ENCODE measurements at places on chromosomes 1 and 21.

GRCh38 chr1:186212568-186213224, 162.4 kb downstream of the TPR start:
- no peaks in the 10 kb centered on the region for H3K36me3 ChIP-seq
- DNase-seq: peak; percentile 66
- no peaks in the 10 kb centered on the region for H3K27me3 ChIP-seq
- H3K27ac ChIP-seq: no peak overlapping the region
- no peaks in the 10 kb centered on the region for H3K4me1 ChIP-seq

GRCh38 chr1:169115891-169116585, 9.5 kb downstream of the ATP1B1 start:
- peak overlapping the region; percentile 29 for H3K27ac ChIP-seq
- H3K36me3 ChIP-seq: peaks cover 29% of the 10 kb centered on the region

- no peaks in the 10 kb centered on the region for H3K27me3 ChIP-seq
- no peak overlapping the region for H3K27ac ChIP-seq
- no peak overlapping the region for H3K4me3 ChIP-seq
- DNase-seq: no peak
- H3K36me3 ChIP-seq: no peaks in the 10 kb centered on the region
Observed at GRCh38 chr1:169460191-169460833, 25.4 kb downstream of the SLC19A2 start.

GRCh38 chr1:153679337-153680119, 1.0 kb downstream of the NPR1 start:
- peaks cover 20% of the 10 kb centered on the region for H3K4me1 ChIP-seq
- no peak for DNase-seq
- H3K27ac ChIP-seq: no peak overlapping the region
- H3K4me3 ChIP-seq: no peak overlapping the region

DNA sequence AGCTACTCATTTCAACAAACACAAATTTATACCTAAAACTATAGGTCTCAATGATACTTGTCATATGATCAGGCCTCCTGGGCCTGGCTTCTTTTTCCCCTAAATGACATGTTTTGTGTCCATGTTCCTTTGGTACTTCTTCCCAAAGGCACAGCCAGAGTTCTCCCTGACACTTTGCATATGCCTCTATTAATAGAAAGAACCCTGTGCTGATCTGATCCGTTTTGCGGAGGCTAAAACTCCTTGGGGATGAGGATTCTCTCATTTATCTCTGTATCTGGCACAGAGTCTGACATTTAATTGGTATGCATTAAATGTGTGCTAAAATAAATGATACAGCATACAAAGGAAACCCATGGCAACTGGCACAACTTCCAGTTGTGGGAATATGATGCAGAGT, 11.5 kb downstream of the ATPAF1 start:
- DNase-seq: no peak
- H3K27me3 ChIP-seq: no peaks in the 10 kb centered on the region
- H3K36me3 ChIP-seq: no peaks in the 10 kb centered on the region
- no peak overlapping the region for H3K4me3 ChIP-seq
- no peaks in the 10 kb centered on the region for H3K4me1 ChIP-seq

GRCh38 chr1:56520016-56520601, 59.3 kb downstream of the PLPP3 start:
- H3K36me3 ChIP-seq: no peaks in the 10 kb centered on the region
- DNase-seq: no peak
- no peak overlapping the region for H3K27ac ChIP-seq
- H3K27me3 ChIP-seq: no peaks in the 10 kb centered on the region

GRCh38 chr1:42960122-42960390, 1.4 kb upstream of the SLC2A1 start:
- H3K4me1 ChIP-seq: peaks cover 15% of the 10 kb centered on the region
- H3K4me3 ChIP-seq: no peak overlapping the region
- no peaks in the 10 kb centered on the region for H3K27me3 ChIP-seq
- no peak overlapping the region for H3K27ac ChIP-seq

GRCh38 chr1:3068564-3069431, at the start of gene PRDM16:
Gene PRDM16 (plus strand): TSS chr1:3069203. CDS start chr1:3069260, 57 bp downstream.
- peaks cover 82% of the 10 kb centered on the region for H3K27me3 ChIP-seq
- H3K36me3 ChIP-seq: no peaks in the 10 kb centered on the region
- H3K4me1 ChIP-seq: peaks cover 18% of the 10 kb centered on the region
- peak within 1 kb of the TSS; percentile 49 for H3K27ac ChIP-seq

- no peaks in the 10 kb centered on the region for H3K36me3 ChIP-seq
- no peaks in the 10 kb centered on the region for H3K27me3 ChIP-seq
- no peak overlapping the region for H3K4me3 ChIP-seq
- H3K27ac ChIP-seq: no peak overlapping the region
- peaks cover 34% of the 10 kb centered on the region for H3K4me1 ChIP-seq
Observed at GRCh38 chr1:167683641-167684502, 37.9 kb upstream of the MPZL1 start.

DNA sequence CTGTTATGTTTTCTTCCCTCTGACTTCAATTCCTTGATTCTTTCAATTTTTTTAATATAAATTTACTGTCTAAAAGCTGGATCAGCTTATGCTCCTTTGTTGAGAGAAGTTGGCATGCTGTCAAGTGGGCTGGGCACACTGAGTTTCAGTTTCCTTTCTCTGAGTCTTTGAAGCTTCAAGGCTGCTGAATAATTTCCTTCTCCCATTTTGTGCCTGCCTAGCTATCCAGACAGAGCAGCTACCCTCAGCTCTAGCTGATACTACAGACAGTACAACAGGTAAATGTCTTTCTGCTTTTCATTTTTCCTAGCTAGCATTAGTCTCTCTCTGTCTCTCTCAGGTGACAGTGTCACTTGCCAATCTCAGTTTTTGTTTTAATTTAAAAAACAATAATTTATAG, at the start of gene IFI44:
Gene IFI44 (plus strand): TSS at position 204 of the 400 bp plus-strand sequence. CDS start 365 bp downstream, outside the sequence.
- H3K36me3 ChIP-seq: no peaks in the 10 kb centered on the region
- H3K4me1 ChIP-seq: no peaks in the 10 kb centered on the region
- peak; percentile 90 for DNase-seq

DNA sequence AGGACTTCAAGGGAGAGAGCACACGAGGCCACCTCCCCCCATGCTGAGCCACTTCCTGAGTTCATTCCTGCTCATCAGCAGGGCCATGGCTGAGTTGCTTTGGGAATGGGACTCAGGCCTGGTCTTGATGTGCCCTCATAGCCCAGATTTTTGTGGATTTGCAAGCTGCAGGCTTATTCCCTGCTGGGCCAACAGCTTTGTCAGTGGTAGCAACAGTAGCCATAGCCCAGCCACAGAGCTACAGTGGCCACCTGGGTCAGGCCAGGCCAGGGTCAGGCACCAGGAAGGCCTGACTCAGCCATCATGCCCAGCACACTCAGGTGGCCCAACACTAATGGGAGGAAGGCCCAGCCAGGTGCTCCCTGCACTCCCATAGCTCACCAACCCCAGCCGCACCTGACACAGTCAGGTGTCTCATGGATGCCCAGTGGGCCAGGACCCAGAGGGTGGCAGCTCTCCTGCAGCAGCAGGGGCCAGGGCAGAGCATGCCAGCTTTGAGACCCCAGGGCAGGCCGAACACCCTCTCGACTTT, 33.5 kb downstream of the EPHA2 start:
- H3K4me3 ChIP-seq: no peak overlapping the region
- H3K27me3 ChIP-seq: no peaks in the 10 kb centered on the region
- no peaks in the 10 kb centered on the region for H3K4me1 ChIP-seq
- no peak overlapping the region for H3K27ac ChIP-seq
- no peak for DNase-seq

DNA sequence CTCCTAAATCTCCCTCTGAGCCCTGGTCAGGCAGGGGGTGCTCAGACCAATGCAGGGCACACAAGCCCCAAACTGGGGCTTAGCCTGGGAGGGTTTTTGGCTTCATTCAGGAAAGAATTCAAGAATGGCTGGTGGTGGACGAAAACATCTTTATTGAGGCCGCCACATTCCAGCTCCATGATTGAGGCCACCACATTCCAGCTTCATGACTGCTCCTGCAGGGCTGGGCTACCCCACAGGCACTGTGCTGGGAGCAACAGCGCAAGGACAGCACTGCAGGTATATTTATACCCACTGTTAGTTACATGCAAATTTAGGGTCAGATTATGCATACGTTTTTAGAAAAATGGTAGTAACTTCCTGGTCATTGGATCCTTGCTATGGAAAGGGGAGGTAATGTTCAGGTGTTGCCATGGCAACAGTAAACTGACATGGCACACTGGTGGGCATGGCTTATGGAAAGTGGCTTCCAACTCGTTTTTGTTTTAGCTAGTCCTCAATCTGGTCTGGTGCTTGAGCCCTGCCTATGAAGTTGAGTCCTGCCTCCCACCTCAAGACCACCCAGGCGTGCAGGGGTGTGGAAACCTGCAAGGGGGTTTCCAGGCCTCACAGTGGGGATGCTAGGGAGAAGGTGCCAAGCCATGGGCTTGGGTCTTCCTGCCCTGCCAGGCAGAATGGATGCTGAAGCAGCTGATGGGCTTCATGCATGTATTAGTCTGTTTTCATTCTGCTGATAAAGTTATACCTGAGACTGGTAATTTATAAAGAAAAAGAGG, 348.7 kb upstream of the AJAP1 start:
- no peaks in the 10 kb centered on the region for H3K4me1 ChIP-seq
- DNase-seq: no peak
- H3K27me3 ChIP-seq: no peaks in the 10 kb centered on the region
- no peak overlapping the region for H3K4me3 ChIP-seq
- no peaks in the 10 kb centered on the region for H3K36me3 ChIP-seq
- H3K27ac ChIP-seq: no peak overlapping the region

DNA sequence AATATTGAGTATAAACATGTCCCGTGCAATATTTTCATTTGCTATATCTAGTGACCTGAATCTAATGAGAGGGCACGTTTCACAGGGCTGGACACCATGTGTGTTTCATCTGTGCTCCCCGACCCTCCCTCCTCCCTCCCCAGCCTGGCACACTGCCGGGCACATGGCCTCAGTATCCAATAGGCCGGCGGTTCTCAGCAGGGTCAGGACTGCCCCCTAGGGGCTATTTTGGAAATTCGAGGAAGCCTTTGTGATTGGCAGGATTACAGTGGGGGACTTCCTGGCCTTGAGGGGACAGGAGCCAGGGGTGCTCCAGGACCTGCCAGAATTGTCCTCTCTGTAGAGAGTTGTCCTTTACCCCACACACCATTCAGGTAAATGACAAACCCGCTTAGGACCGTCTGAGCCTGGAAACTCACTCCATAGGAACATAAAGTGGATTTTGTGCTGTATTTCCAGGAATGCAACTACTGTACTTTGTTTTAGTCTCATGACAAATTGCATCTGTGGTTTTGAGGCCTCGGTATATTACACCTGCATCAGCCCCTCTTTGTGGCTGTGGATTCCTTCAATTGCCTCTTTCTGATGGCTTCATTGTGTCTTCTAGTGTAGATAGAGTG, 109.5 kb upstream of the SIM2 start:
- no peak overlapping the region for H3K27ac ChIP-seq
- no peaks in the 10 kb centered on the region for H3K4me1 ChIP-seq
- peak; percentile 68 for DNase-seq
- H3K4me3 ChIP-seq: no peak overlapping the region
- H3K36me3 ChIP-seq: no peaks in the 10 kb centered on the region

DNA sequence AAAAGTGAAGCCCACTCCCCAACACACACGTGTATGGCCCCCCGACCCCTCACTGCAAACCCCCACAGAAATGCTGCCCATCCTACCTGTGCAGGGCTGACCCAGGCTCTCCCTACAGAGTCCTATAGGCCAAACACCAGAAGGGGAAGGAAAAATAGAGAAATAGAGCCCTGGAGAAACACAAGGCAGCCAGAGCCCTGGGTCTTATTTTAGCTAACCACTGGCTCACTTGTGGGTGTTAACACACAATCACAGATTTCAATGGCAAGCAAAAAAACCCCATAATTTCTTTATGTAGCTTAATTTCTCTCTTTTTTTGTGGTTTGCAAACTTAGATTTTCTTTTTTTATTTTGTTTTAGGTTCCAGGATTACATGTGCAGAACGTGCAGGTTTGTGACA, 989 bp upstream of the PIGR start:
- DNase-seq: no peak
- H3K4me1 ChIP-seq: no peaks in the 10 kb centered on the region
- H3K27me3 ChIP-seq: no peaks in the 10 kb centered on the region
- no peak overlapping the region for H3K4me3 ChIP-seq
- no peaks in the 10 kb centered on the region for H3K36me3 ChIP-seq
- H3K27ac ChIP-seq: no peak overlapping the region

GRCh38 chr1:151815716-151816327, 10.6 kb upstream of the LINGO4 start:
- H3K27ac ChIP-seq: no peak overlapping the region
- H3K36me3 ChIP-seq: no peaks in the 10 kb centered on the region
- DNase-seq: no peak
- no peaks in the 10 kb centered on the region for H3K4me1 ChIP-seq

DNA sequence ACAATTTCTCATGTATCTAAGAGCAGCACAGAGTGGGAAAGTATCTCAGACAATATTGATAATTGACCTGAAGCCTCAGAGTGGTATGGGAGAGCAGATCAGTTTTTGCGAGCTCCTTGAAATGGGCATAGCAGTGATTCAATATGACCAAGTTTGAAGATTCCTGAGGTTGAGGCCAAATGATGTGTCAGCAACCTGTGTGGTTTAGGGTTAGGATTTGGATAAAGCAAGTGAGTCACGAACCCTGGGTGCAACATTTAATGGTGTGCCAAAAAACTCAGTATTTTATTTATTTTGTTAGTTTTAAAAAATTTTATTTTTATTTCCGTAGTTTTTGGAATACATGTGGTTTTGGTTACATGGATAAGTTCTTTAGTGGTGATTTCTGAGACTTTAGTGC, 92.5 kb upstream of the C21orf91 start:
- H3K27me3 ChIP-seq: no peaks in the 10 kb centered on the region
- DNase-seq: no peak
- H3K36me3 ChIP-seq: no peaks in the 10 kb centered on the region
- H3K4me1 ChIP-seq: no peaks in the 10 kb centered on the region

DNA sequence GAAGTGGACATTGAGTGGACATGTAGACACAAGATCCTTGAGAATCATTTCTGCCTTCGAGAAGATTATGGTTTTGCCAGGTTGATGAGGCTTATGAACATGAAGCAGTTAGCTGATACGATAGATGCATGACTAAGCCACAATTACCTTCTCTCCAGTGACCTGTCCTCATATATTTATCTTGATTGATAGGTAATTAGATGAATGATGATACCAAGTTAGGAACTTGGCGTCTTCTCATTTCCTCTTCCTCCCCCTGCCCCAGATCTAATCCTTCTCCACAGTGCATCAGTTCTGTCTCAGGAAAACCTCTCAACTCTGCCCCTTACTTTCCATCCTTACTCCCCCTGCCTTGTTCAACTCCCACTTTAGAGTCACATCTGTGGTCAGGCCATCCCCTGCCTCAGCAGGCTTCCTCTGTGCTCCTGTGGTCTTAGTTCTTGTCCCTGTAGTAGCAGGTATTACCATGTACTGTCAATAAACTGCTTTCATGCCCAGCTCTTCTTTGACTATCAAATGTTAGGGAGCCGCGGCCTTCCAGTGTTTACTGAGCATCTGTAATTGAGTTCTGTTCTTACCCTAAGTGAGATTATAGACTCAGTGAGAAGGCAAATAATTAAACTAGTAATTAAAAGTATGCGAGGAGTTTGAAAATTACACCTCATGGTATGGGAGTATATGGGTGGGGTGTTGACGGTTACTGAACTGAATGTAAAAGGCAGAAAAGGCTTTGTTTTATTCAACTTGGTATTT, 5.1 kb downstream of the ST6GALNAC3 start:
- no peaks in the 10 kb centered on the region for H3K36me3 ChIP-seq
- H3K27ac ChIP-seq: no peak overlapping the region
- no peak for DNase-seq
- H3K4me1 ChIP-seq: peaks cover 3% of the 10 kb centered on the region
- H3K27me3 ChIP-seq: no peaks in the 10 kb centered on the region
